Effector CD4-positive, alpha-beta T cell (primary cell): ENCODE measurements at places on chromosomes 1 and 21.

GRCh38 chr21:46000731-46001641 is 19.4 kb downstream of the COL6A1 start:
- no peak for DNase-seq

GRCh38 chr1:200363264-200363933 is 46.4 kb downstream of the ZNF281 start:
- DNase-seq: no peak

DNA sequence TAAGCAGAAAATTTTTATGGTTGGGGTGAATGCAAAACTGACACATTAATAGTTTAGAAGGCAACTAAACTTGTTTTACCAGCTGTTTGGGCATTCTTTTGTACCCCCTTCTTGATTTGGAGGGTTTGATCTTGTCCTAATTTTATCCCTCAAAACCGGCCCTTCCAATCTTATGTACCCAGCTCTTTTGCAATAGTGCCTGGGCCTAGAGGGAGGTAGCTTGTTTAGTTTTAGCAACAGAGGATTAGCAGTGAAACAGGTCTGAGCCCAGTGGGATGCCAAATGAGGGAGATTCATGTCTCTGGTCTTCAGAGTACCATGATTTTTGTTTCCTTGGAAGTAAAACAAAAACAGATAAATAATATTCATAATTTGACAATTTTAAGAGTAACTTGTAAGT is 45.1 kb downstream of the CRP start:
- DNase-seq: no peak

DNA sequence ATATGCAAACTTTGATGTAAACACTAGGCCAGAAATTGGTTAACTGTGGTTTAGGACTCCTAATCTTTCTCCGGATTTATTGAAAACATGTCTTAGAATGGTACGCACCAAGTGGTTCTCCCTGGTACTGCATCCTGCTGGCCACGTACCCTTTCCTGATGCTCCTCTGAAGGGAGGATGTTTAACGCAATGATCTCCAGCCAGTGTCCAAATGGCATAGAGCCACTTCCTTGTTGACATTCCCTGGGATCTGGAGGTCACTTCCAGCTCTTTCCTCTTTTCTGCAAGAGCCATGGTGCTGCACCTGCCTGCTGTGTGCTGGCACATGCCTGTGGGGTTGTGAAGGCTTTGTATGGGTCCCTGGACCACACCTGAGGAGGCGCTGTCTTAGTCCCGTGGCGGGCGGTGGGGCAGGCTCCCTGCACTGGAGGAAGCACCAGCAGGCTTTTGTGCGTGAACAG is 53.9 kb downstream of the GALNT2 start:
- DNase-seq: no peak

- no peak for DNase-seq
Measured at GRCh38 chr1:38476111-38476849, 383.3 kb downstream of the RRAGC start.

- peak; percentile 69 for DNase-seq
Measured at GRCh38 chr1:45803299-45803780, at the start of gene MAST2. Gene MAST2, plus strand, starts transcription at chr1:45803612. Its CDS starts 284 bp downstream, at chr1:45803896.
